ENCODE measurements at places on chromosomes 5 and 9.

GRCh38 chr9:76192013-76192412, 202.2 kb downstream of the RFK start:
- no peak for DNase-seq

- peak; percentile 93 for DNase-seq
These were observed 136.5 kb upstream of the ABCA1 start for GRCh38 chr9:105064248-105065097.

GRCh38 chr5:140658870-140659269, 5.8 kb upstream of the WDR55 start:
- DNase-seq, result no peak

- DNase-seq, result no peak
These were observed 11.2 kb downstream of the CRHBP start for GRCh38 chr5:76964060-76964459.

- no peak for DNase-seq
These were observed 72.6 kb upstream of the EQTN start for GRCh38 chr9:27369591-27369990.

- DNase-seq, result no peak
These were observed 209.9 kb downstream of the ASTN2 start for GRCh38 chr9:117204971-117205370.

DNA sequence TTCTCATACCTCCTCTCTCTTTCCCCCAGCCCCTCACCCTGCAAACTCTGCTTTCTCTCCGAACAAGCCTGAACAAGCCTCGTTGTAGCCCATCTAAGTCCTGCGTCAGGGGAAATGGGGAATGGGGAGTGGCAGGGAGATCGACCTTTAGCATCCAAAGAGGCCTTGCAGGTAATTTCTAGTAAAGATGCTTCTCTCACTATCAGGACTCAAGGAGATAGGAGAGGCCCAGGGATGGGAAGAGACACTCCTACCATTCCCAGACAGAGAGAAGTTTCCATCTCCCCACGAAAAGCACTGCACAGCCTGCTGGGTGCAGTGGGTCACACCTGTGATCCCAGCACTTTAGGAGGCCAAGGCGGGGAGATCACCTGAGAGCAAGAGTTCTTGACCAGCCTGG, 44.4 kb upstream of the CTNNA1 start:
- DNase-seq, result no peak

DNA sequence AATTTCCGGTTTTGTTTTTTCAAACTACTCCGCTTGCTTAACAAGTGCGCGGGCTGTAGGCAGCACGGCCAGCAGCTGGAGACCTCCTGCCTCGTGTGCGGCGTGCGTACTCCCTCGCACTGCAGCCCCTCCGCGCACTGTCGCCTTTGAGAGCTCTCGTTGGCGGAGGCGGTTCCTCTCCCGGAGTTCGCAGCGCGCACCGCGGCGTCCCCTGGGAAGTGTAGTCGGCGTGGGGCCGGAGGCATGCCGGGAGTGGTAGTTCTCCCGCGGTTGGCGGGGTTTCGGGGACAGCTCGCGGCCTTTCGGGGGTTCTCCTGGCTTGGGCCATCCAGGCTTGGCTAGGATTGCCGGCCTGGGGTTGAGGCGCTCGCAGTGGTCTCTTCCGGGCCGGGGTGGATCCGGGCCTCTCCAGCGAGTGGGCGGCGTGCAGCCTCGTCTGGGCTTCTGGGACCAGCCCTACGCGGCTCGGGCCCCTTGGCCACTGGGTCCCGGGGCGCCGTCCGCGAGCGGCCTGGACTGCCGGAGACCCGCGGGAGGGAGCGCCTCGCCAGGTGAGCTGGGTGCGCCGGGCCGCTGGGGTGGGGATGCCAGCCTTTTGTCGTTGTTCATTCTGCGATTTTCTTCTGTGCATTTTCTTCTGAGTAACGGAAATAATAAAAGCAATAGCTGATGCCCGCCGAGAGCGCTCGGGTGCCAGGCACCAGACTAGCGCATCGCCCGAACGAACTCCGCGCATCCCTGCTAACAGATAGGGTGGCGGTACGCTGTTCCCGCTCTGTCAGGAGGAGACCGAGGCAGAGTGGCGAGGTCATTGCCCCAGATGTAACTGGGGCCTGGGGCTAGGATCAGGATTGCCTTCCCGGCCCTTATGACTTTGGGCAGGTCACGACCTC, at the start of gene ZNF354C:
TSS of gene ZNF354C (plus strand) at position 258 of the 893 bp plus-strand sequence. CDS start 1,696 bp downstream, outside the sequence.
- peak; percentile 91 for DNase-seq

- DNase-seq, result peak; percentile 23
These were observed 58.8 kb upstream of the DHFR start for GRCh38 chr5:80713631-80714030.

- DNase-seq, result peak; percentile 89
These were observed 85.1 kb upstream of the RAI14 start for GRCh38 chr5:34570721-34571676.

- peak; percentile 47 for DNase-seq
These were observed 75.6 kb upstream of the PRSS3 start for GRCh38 chr9:33719581-33720374.

GRCh38 chr5:159240301-159240870, 22.7 kb upstream of the UBLCP1 start:
- peak; percentile 90 for DNase-seq

DNA sequence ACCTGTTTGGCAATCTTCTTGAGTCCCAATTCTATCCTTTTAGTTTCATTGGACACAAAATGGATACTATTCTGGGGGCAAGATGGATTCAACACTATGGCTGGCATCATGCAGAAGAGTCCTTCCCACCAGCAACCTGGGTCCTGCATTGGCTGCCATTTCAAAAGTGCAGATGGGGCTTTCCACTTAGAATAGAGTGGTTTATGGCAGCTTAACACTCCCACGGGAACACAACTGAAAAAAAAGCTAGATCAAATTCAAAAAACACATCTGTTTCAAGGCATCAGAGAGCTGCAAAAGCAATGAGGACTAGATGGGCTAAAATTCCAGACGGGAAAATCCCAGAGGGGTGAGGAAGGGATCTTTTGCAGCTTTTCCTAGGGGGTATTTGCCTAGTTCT, 11.2 kb upstream of the HMHB1 start:
- DNase-seq, result no peak

GRCh38 chr9:99154356-99154755, 49.4 kb downstream of the TGFBR1 start:
- DNase-seq, result no peak

GRCh38 chr9:134390947-134391318, 64.7 kb downstream of the RXRA start:
- DNase-seq, result no peak

- no peak for DNase-seq
These were observed 167.8 kb downstream of the COL23A1 start for GRCh38 chr5:178422400-178422775.

GRCh38 chr9:121026260-121026691, 23.8 kb downstream of the C5 start:
- no peak for DNase-seq

DNA sequence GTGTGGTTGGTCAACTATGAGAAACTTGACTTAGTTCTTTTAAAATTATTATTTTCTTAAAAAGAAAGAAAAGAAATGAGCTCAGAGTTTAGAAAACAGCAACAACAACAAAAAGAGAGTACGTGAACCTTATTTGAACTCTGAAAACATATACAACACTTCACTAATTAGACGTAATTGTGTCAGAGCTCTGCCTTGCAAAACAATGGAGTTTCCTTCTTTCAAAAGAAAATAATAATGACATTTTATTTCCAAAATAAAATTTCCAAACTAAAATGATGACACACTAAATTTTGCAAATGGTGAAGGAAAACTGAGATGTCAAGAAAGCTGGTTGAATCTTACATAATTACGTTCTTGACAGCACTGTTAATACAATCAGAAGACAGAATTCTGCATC, 15.4 kb downstream of the ROR2 start:
- no peak for DNase-seq

- DNase-seq, result no peak
These were observed 190.8 kb downstream of the MEF2C start for GRCh38 chr5:88691945-88692868.

DNA sequence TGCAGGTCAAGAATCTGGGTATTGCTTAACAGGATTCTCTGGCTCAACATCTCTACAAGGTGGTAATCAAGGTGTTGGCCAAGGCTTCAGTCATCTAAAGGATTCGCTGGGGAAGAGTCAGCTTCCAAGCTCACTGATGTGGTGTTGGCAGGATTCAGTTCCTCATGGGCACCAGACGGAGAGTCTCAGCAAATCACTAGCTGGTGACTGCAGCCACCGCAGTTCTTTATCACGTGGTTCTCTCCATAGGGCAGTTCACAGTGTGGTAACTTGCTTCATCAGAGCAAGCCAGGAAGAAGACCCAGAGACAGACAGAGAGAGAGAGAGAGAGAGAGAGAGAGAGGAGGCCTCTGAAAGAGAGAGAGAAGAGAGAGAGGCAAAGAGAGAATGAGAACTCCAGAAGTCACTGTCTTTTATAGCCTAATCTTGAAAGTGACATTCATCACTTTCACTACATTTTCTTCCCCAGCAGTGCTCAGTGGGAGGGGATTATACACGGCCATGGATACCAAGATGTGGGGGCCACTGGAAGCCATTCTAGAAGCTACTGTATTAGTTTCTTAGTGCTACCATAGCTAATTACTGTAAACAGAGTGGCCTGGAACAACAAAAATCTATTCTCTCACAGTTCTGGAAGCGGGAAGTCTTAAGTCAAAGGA, 109.2 kb upstream of the SMIM23 start:
- no peak for DNase-seq

DNA sequence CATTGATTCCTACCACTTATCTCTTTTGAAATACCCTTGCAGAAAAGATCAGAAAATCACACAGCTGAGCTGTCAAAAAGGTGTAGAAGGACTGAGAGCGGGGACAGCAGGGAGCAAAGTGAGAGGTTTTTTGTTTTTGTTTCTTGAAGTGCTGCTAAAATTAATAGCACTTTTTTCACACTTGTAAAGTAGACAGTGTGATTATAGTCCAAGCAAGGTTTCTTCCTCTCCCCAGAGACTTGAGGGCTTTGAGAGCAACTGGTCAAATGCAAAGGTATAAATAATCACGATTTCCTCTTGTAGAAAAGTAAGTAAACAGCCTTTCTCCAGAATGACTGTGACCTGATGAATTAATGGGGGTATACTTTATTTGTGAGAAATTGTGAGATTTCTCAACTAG, 326.9 kb downstream of the ZNF608 start:
- DNase-seq, result no peak

GRCh38 chr5:102629827-102630605, 125.1 kb upstream of the PAM start:
- no peak for DNase-seq

GRCh38 chr5:124056991-124057723, 545.2 kb downstream of the CSNK1G3 start:
- DNase-seq, result no peak

- DNase-seq, result no peak
These were observed 31.4 kb upstream of the S1PR3 start for GRCh38 chr9:88959727-88960469.

GRCh38 chr5:38766151-38766550, 79.7 kb upstream of the OSMR start:
- no peak for DNase-seq
